Dermis blood vessel endothelial cell (primary cell): ENCODE measurements at places on chromosomes 5 and 9. TPM values are rescaled to one million over a fixed set of nuclear protein-coding genes. Genes with fewer than 3 reads are reported as not detected.

ACTBL2 gene
- total RNA-seq = 0.05 and 0.17 TPM in 2 replicates

SLC1A1 gene
- 4.1 and 8.4 TPM in 2 replicates for total RNA-seq

COX7C gene
- total RNA-seq = 193 and 443 TPM in 2 replicates

ISL1 gene
- not detected in 2 replicates for total RNA-seq

CDK7 gene
- total RNA-seq = 35.9 and 62.5 TPM in 2 replicates

FCN2 gene
- total RNA-seq = not detected in 2 replicates
